ENCODE measurements at places on chromosomes 11 and 22. TPM values are rescaled to one million over a fixed set of nuclear protein-coding genes. Genes with fewer than 3 reads are reported as not detected.

TEAD1 gene
- 88.8 TPM for total RNA-seq

JAML gene
- 12.9 TPM for total RNA-seq

DNA sequence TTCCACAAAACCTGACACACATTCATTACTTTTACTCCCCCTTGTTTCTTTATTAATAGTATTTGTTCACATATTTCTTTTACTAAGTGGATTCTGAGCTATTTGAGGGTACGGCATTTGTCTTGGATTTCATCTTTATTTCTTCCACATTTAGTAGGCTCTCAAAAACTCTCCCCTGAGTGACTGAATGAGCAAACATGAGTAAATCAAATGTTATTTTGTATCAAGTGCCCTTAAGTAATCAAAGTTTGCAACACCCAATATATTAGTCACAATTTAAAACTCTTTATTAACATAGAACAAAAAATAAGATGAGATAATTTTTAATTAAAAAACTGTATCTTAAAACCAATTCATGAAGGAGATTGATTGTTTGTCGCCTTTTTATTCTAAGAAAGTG lies 1101.9 kb upstream of the TENM4 start:
- DNase-seq = no peak

DNA sequence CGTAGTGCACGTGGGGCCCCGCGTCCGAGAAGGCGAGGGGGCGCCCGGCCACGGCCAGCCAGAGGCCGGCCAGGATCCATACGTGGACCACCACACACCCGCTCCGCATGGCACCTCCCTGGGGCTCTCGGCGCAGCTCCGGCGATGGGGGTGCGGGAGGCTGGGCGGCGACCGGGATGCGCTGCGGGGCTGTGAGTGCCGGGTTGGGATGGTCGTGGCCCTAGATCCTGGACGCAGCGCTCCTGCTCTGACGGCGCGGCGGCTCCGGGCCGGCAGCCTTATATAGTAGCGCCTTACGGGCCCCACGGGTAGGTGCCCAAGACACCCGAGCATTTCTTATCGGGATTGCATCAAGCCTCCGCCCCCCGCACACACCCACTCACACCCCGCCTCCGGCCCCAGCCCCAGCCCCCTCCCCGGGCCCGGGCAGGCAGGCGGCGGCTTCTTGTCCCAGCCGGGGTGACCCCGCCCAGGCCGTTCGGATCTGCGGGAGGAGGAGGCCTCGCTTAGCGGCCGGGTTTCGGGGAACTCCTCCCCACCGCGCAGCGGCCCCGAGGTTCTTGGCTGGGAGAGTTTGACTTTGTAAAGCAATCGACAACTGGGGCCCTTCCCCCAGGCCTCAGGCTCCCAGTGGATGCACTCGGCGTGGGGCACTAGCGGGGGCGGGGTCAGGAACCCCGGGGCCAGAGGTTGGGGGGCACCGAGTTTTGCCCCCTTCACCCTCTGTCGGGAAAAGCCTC lies at the start of gene FGF19:
FGF19 (minus strand) TSS at position 255 of the 740 bp plus-strand sequence; CDS start at position 109, 146 bp downstream.
- peak; percentile 87 for DNase-seq

DNA sequence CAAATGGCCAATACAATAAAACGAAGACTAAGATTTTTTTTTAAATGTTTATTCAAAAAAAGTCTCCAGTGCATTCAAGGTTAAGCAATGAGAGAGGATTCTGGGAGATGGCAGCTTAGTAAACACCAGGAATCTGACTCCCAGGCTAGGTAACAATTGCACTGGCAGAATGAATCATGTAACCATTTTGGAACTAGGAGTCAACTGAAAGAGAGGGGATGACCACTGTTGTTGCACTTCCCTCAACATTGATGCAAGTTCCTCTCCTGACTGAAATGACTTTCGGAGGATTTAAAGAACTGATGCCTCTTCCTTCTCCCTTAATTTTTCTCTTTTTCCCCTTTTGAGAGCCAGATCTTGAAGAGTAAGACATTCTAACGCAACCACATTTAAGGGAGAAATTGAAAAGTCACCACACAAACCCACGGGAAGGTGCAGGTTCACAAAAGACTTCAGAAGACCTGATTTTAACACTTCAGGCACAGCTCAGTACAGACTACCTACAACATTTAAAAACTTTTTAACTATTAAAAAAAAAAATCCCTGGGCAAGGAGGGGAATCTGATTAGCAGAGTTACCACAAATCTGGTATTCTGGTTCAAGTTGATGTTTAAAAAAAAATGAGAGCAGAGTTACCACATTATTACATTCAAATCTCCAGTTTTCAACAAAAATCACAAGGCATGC lies 56.8 kb downstream of the FCHSD2 start:
- DNase-seq = no peak

GRCh38 chr11:36534276-36534840 lies 24.3 kb upstream of the TRAF6 start:
- DNase-seq = no peak

GRCh38 chr22:30733181-30733631 lies 38.5 kb downstream of the OSBP2 start:
- no peak for DNase-seq

Measured in mucosa of gallbladder (tissue), 1 donor.